ENCODE measurements at places on chromosomes 1 and 21.

GRCh38 chr1:145979746-145980456, 15.4 kb downstream of the POLR3GL start:
- no peak for DNase-seq

- DNase-seq, result no peak
These were observed 25.7 kb downstream of the MAPKAPK2 start for GRCh38 chr1:206710460-206710823.

DNA sequence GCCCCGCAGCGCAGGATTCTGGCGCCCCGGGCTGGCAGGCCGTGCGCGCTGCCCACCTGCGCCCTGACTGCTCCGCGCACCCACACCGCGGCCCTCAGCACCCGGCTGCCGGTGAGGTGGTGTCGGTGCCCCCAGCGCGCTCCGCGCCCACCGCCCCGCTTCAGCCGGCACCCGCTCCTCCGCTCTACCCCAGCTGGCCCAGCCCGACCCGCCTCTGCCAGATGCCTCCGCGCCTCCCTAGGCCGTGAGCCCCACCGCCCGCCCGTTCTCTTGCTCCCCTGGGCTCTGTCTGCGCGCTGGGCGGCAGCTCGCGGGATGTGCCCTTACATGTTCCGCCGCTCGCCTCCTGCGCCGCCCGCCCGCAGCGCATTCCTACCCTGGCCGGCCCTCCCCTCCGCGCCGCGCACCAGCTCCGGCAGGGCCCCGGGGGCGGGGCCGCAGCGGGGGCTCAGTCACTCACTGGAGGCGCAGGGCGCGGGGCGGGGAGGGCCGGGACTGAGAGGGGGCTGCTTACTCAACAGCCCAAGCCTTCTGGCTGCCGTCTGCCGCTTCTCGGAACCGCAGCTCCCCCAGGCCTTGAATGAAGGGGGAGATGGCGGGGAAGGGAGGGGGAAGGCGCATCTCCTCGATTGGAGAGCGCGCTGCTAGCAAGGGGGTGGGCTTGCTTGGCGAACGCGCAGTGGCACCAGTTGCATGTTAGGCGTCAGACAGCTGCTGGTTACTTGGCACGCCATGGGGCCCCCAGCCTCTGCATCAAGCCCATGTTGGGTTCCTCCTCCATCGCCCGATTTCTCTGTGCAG, at the start of gene PHLDA3:
TSS of gene PHLDA3 (minus strand) at position 345 of the 801 bp plus-strand sequence. CDS start 402 bp downstream, outside the sequence.
- DNase-seq, result no peak

- DNase-seq, result no peak
These were observed 4.3 kb downstream of the PUSL1 start for GRCh38 chr1:1312450-1313314.
